ENCODE measurements at places on chromosomes 11 and 22.

DNA sequence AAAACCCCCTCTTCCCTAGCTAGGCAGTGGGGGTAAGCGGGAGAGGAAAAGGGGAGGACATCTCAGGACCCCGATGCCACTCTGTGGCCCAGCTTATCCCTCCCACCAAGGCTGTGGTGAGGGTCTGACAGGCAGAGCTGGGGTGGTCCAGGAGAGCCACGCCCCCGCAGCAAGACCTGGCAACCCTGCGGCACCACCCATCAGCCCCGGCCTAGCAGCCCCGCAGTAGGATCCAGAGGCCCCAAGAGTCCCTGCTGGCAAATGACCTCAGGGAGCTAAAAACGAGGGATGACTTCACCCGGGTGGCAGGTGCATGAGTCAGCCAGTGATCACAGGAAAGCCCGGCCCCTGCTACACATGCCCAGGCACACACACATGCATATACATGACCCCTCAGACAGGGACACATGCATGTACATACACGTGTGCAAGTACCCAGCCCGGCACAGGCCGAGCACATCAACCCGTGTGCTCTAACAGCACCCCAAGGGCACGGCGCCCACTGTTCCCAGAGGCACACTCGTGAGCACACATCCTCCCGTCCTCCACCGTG, 32.3 kb downstream of the ARVCF start:
- no peak for DNase-seq

- DNase-seq: no peak
Measured at GRCh38 chr22:27990451-27990840, 71.4 kb upstream of the PITPNB start.

DNA sequence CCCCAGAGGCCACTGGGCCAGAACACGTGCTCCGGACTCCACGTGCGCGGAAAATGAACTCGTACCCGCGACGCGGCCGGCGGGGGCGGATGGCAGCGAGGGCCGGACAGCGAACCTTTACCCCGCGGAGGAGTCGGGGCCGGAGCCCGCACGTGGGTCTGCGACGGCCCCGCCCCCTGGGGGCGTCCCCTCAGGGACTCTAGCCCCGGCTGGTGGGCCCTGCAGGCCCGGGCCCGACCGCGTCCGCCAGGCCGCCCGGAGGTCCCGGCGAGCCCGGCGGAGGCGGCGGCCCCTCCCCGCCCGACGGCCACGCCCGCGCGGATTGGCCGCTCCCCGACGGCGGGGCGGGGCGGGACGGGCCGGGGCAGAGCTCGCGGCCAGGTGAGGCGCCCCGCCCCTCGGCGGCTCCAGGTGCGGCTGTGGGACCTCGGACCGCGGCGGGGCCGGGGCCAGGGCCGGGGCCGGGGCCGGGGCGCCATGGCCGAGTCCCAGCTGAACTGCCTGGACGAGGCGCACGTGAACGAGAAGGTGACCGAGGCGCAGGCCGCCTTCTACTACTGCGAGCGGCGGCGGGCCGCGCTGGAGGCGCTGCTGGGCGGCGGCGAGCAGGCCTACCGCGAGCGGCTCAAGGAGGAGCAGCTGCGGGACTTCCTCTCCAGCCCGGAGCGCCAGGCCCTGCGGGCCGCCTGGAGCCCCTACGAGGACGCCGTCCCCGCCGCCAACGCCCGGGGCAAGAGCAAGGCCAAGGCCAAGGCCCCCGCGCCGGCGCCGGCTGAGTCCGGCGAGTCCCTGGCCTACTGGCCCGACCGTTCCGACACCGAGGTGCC, at the start of gene FAM83F:
Gene FAM83F (plus strand): TSS at position 389 of the 827 bp plus-strand sequence. CDS start 89 bp downstream, at position 478.
- DNase-seq: no peak

- no peak for DNase-seq
Measured at GRCh38 chr11:47725442-47726117, 10.4 kb upstream of the AGBL2 start.

DNA sequence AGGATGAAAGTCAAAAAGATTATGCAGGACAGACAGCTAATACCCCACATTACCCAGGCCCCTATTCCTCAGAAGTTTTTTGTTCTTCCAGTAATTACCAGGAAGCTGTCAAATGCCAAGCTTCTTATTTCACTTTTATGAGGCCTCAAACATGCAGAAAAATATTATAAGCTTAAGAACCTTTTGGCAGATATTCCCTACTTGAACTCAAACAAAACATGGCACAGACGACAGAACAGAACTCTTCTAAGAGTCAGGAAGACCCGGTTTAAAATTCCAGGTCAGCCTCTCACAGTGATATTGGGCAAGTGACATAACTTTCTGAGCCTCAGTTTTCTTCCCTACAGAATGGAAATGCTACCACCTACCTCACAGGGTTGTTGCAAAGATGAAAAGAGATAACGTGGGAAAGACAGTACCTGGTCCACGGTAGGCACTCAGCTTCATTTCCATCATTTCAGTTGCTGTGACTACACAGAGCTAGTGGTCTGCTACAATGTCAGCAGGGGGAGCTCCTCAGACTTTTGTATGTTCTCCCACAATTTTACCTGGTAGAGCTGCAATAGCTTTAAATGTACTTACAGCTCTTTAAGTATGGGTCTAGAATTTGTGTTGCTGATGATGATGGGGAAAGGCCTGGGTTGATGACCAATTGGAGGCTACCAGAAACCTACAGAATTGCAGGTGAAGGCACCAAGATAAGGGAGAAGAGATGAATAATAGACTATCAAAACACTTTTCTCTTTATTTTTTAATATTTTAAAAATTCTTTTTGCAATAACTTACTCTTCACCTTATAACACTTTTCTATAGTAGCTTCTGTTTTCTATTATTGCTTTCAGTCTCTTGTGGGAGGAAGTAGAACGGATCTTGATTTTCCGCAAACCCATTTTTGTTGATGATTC, 98.3 kb upstream of the CHRM4 start:
- peak; percentile 32 for DNase-seq

- no peak for DNase-seq
Measured at GRCh38 chr11:19951558-19952115, 208.6 kb downstream of the DBX1 start.

- no peak for DNase-seq
Measured at GRCh38 chr11:88301488-88302140, 35.9 kb downstream of the CTSC start.

DNA sequence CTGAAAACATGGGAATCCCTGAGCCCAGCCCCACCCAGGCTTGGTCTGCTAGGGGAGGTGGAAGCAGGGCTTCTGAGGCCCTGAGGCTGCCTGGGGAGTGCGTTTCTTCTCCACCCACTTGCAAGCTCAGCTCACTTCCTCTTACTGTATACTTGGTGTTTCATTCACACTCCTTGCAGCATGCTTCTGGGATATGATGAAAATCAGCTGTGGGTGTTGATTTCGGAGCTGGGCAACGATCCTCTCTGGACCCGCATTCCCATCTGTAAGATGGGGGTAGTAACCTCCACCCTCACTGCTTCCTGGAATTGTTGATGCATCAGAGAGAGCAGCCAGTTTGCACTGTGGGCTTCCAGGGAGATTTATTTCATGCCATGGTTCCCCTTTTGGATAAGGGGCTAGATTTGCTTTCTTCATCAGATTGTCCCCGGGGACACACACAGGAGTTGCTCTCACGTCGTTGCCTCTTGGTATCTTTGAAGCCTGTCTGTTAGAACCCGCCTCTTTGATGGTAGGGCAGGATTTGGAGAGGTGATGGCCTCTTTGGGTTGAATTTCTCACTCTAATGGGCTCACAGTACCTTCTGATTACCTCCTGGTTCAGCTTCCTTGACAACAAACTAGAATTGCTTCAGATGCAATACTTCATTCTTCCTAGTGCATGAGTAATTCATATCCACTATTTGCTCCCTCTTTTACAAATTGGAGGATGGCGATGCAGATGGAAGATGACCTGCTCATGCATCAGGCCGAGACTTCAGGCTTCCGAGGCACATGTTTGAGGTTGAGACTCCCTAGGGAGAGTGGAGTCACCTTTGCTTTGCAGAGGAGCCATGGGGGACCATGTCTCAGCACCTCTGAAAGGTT, 40.4 kb downstream of the BCR start:
- DNase-seq: no peak

DNA sequence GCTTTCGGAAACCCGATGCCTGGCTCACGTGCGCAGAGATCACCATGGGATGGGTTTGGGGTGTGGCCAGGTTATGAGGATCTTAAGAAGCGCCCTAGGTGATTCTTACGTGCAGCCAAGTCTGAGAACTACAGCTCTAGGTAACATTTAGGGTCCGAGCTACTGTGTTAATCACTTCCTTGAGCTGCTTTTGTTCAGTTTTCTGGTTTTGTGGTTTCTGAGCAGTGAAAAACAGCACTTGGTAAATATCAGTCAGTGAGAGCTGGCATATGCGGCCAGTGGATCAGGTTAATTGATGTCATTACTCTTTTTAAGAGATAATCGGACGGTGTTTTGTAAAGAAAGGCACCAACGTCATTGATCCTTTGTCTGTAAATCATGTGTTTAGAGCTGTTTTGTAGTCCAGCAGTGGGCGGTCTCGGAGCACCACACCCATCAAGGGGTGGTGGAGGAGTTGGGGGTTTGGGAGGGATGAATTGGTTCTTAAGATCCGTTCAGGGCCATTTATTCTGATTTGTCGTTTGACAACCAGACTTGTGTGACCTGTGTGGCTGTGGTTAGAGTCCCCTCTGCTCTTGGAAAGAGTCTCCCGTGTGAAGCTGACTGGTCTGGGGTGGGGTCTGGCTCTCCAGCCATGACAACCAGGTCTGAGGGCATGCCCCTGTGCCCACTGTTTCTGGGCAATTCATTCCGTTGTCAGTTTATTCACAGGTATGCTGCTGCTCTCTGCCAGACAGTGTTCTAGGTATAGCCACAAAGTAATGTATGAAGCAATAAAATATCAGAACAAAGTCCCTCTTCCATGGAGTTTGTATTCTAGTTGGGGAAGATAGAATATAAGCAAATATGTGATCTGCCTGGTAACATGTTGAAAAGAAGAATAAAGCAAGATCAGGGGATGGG, 61.9 kb upstream of the SORL1-AS1 start:
- no peak for DNase-seq

DNA sequence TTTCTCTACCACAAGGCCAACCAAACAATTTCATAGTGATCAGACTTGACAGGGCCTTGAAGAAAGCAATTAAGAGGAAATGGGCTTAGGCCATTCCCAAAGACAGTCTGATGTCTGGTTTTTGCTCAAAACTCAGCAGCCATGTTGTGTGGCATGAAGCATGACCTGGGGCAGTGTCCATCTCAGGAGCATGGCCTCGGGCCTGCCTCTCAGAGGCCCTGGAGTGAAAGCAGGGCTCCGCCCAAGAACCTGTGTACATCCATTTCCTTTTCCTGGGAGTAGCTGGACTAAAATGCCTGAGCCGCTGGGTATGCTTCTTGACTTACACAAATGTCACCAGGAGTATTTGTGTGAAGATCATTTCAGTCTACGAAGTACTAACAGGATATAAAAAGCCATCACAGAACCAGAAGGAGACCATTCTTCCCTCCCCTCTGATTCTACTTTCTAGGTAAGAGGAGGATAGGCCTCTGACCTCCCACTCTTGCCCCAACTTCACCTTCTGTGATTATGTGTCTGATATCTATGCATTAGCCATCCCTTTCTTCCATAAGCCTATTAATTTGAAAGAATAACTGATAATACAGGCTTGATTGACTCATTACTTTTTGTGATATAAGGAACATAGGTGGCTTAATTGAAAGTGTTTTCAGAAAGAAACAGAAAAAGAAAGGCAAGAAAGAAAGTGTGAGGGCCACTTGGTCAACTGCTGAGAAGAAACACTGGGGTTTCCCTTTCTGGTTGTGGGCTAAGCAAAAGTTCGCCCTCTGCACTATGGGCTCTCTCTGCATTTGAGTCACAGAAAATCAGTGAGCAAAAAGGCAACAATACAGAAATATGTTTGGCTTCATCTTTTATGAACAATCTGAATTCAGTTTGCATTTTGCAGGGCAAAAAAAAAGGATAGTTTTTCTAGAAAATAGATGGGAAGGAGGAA, 188.6 kb upstream of the MTMR2 start:
- DNase-seq: peak; percentile 20

GRCh38 chr11:111107501-111107900, 138.0 kb upstream of the POU2AF2 start:
- no peak for DNase-seq

DNA sequence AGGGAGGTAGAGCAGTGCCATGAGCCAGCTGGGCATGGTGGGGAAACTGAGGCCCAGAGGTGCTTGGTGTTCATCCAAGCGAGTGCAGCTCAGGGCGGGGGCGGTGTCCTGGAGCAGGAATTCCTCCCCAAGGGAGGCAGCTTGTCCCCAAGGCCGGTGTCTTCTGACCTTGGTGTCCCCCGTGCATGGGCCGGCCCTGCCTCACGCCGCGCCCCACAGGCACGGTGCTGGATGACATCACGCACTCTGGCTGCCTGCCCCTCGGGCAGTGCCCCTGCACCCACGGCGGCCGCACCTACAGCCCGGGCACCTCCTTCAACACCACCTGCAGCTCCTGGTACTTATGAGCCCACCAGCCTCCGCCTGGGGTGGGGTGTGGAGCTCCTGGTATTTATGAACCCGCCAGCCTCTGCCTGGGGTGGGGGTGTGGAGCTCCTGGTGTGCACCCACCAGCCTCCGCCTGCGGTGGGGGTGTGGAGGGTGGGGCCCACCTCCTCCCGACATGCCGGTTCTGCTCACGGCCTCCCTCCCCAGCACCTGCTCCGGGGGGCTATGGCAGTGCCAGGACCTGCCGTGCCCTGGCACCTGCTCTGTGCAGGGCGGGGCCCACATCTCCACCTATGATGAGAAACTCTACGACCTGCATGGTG, 6.7 kb downstream of the MUC5B start:
- no peak for DNase-seq

- no peak for DNase-seq
Measured at GRCh38 chr11:70735976-70736375, 337.6 kb downstream of the CTTN start.

DNA sequence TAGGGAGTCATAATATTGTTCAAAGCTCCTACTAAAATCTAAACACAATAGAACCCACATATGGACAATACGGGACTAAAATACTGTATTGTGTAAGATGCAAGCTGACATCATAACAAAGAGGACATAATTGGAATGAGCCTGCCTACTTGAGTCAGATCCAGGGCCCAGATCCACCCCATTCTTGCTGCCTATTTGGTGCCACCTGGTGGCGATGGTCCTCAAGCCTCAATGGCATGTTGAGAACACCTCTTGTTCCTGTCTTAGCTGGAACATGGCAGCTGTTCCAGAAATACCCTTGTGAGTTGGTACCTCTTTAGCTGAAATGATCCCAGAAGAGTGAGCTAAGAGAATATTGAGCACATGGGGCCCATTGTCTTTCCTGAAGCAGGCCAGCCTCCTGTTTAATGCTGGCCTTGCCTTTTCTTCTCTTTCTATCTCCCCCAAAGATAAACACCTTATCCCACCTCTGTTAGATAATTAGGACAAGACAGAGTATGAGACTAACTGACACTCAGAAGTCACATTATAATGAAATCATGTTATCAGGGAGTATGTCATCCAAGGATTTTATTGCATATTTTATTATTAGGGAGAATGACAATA, 680.9 kb upstream of the ANO5 start:
- DNase-seq: no peak

- no peak for DNase-seq
Measured at GRCh38 chr11:47768101-47768612, 1.0 kb upstream of the FNBP4 start.
